Amniotic stem cell (primary cell): ENCODE measurements at places on chromosomes 7 and 10.

DNA sequence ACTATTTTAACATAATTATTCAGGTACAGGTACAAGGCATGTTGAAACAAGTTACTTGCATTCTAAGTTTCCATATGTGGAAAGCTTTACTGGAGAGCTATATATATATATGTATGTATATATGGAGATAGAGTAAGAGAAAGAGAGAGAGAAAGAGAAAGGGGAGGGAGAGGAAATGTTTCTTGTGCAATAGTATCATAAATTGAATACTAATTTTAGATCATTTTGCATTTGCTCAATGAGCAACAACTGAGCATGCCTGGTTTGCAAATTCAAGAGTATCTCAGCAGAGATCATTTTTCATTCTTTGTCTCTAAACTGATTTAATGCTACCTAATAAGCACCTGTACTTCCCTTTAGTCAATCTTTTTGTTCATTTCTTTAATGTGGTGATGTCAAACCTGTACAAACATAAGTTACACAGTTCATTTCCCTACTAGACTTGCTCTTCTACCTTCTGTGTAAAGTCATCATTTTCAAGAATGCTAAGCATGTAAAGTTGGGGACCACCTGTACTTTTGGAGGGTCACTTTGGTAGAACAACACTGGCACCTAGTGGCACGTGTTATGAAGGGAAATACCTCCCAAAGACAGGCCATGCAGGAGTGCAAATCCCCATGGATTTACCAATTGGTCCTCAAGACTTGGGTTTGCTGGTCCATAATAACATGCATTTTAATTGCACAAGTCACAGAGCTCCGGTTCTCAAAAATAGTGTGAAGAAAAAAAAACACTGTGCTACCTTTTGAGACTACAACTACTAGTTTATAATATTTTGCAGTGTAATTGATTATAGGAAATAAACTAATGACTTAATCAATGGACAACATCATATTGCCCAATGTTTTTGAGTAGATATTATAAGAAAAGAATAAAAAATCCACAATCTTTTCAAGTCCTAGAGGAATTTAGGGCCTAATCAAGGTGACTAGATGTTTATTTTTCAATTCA is 431.2 kb upstream of the IGFBP3 start:
- peak; percentile 31 for DNase-seq

DNA sequence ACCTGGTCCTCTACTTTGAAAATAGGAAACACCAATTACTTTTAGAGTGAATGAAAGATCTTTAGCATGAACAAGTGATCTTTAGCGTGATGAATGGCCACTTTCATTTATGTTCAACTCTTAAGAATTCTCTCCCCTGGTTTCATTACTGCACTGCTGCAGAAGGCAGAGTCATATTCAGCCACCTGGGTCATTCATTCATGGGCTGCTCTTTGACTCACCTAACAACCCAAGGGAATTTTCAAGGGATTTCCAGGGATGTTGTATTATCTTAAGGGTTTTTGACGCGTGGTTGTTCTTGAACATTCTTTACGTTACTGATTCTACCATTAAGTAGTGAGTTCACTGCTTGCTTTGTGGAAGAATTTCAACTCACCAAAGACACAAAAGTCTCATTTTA is 87.3 kb upstream of the STK17A start:
- DNase-seq = no peak

- no peak for DNase-seq
These were observed 89.0 kb upstream of the ZNF804B start for GRCh38 chr7:88670536-88670935.

GRCh38 chr10:31822616-31823318 is 105.9 kb downstream of the ARHGAP12 start:
- no peak for DNase-seq

DNA sequence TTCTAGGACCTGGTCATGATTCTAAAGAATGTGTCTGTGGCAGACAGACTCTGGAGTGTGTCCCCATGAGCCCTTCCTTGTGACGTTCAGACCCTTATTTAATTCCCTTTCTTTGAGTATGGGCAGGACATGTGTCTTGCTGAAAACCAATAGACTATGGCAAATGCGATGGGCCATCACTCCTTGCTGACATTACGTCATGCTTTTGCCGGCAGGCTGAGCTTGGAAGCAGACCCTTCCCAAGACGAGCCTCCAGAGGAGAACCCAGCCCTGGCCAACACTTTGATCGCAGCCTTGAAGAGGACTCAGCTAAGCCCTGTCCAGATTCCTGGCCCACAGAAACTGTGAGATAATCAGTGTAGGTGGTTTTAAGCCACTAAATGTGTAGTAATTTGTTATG is 18.4 kb upstream of the TMEM236 start:
- no peak for DNase-seq

- DNase-seq = no peak
These were observed 898.6 kb downstream of the KCNMA1 start for GRCh38 chr10:76738991-76739390.

DNA sequence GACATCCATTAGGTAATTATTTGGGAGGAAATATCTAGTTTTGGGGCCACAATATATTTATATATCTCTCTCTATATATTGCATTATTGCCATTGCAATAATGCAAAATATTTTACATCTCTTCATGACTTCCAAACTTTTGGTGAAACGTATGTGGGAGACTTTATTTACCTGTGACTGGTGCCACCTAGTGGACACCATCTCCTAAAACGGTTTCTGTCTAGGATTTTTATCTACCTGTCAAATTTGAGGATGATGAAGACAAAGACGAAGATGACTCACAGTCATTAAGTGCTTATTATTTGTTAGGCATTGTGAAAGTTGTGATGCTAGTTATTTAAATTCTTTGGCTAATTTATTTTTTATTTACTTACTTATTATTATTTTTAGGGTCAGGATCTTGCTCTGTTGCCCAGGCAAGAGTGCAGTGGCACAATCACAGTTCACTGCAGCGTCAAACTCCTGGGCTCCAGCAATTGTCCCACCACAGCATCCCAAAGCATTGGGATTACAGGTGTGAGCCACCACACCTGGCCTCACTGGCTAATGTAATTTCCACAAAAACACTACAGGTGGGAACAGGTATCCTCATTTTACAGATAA is 18.7 kb upstream of the CBLL1 start:
- DNase-seq = peak; percentile 59

DNA sequence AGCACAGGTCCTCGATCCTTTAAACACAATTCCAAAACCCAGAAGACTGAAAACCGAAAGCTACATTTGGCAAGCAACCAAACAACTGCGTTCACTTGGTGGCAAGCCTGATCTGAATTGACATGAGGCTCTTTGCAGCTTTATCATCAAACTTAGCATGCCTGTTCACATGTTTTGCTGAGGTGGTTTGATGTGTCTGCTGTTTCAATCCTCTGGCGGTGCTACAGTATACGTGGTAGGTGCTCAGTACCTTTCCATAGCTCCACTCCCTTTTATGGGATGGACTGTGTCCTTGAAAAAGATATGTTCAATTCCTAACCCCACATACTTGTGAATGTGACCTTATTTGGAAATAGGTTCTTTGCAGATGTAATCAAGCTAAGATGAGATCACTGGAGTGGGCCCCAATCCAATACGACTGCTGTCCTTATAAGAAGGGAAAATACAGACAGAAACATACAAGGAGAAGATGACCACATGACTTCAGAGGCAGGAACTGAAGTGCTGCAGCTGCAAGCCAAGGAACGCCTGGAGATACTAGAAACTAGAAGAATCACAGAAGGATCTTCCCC is 33.4 kb downstream of the CCDC6 start:
- DNase-seq = no peak

DNA sequence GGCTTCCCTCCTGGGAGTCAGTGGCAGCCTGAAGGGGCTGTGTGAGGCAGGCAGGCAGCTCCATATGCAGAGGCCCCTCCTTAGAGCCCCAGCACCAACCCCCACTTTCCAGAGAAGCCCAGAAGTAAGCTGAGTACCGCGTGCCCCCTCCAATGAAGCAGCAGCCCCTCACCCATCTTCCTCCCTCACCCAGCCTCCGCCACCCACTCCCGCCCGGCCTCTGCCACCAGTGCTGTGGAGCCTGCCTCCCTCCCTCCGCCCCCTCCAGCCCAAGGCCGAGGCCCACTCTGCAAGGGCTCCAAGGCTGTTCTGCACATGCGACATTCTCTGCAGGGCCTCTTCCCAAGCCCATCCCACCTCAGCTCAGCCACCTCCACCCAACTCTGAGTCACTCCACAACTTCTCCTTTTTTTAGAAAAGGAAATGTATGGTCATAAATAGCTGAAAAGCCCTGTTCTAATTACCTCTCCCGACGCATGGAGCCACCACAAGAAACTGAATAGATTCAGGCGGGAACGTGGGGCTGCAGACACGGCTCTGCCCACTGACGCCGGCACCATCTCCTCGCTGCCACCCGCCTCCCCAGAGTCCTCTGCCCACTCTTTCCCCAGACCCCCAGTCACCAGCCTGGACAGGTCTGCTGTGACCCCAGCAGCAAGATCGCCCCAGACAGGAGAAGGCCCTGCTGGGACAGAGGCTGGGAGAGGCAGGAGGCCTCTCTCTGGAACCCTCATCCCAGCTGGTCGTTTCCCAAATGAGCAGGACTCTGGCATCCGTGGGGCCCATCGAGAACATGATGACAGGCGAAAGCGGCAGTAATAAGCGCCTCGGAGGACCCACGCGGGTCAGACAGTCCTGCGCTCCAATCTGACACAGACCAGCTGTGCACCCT is 213.9 kb downstream of the MAD1L1 start:
- DNase-seq = peak; percentile 49

GRCh38 chr7:21580073-21580521 is 37.3 kb downstream of the DNAH11 start:
- no peak for DNase-seq

DNA sequence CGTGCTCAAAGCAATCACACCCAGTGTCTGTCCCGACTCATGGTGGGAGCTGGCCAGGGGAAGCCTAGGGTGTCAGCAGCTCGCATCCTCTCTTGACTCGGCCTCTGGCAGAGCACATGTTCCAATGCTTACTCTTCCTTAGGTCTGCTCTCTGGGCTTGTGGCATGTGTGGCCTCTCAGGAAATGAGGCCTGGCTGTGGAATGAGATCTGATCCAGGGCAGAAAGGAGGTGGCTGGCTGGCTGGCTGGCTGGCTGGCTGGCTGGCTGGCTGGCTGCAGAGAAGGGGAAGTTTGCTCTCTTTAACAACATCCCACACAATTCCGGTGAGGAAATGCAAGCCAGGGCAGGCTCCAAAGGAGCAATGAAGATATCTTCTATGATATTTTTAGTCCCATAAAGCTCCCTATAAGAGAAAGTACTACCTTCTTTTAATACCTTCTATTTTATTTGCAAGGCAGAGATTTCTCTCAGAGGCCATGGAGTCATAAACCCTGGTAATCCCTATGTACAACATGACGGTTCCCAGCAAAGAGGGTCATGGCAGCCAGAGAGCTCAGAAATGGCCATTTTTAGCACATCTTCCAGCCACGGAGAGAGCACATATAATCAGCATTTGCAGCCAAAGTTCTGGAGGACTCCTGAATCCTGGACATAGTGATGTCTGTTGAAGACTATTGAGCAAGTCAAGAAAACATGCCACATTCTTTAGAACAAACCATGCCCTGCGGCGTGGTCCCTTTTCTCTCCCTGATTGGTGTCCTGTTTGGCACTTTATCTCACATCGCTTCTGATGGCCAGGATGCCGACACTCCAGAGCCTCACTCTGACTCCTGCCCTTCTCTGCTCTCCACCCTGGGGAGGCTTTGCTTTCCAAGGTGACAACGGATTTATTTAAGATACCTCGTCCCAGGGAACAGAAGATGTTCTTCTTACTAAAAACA is 153.7 kb downstream of the FANK1 start:
- DNase-seq = no peak

DNA sequence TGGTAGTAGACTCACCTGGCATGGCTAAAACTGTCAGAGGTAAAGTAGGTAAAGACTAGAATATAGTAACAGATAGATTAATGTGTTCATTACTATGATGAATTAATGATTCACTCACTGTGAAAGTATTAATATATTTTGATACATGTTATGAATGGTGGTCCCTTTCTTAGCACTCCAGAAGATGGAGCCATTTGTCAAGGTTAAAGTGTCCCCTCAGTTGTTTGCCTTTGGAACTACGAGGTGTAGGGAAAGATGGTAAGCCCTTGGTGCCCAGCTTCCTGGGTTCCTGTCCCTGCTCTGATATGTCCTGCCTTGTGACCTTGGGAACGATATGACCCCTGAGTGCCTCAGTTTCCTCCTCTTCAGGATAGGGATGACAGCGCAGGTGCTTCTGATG is 49.4 kb downstream of the HTRA1 start:
- DNase-seq = no peak

GRCh38 chr10:110841767-110842267 is 29.9 kb upstream of the PDCD4 start:
- DNase-seq = no peak

DNA sequence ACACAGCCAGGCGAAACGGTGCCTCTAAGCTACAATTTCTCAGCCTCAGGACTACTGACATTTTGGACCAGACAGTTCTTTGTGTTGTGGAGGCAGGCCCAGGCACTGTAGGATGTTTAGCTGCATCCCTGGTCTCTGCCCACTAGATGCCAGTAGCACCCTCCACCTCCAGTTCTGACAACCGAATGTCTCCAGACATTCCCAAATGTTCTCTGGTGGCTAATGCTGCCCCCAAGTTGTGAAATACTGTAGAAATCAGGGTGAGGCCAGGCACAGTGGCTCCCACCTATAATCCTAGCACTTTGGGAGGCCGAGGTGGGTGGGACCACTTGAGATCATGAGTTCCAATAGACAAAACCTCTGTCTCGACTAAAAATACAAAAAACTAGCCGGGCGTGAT is 18.2 kb downstream of the HNRNPF start:
- no peak for DNase-seq

GRCh38 chr7:149398195-149398820 is 62.6 kb downstream of the ZNF777 start:
- no peak for DNase-seq

DNA sequence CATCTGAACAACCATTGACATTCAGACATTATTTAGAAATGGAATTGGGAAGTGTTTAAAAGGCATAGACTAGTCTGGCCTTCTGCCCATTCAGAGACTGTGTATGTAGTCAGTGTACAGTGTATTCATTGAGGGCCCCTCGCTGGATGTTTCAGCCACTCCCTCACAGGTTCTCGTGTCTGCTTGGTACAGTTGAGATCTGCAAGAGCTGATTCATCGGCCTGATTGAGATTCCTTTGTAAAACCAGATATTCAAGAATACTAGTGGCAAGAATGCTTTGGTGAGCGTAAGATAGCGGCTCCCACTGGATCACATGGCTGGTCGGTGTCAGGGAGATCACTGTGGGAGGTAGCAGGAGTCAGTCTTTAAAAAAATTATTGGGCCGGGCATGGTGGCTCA is 119.5 kb downstream of the TCF7L2 start:
- no peak for DNase-seq

- no peak for DNase-seq
These were observed 13.8 kb upstream of the HOXA2 start for GRCh38 chr7:27116031-27116961.
